ENCODE measurements at places on chromosomes 1 and 21.

DNA sequence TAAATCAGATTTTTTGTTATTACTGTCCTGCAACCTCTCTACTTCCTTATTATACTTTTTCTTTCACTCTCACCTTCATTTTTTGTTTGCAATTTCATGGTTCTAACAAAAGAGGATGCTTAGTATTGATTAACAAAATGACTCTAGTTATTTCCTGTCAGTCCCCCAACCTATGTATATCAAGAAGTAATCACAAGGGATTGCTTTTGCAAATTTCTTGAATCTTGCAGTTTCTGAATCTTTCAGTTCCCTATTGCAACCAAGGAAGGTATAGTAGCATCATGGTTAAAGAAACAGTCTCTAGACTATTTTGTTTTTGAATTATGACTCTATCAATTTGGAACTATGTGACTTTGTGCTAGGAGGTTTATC, 446.9 kb downstream of the NEGR1 start:
- no peak for DNase-seq

- no peak for DNase-seq
Observed at GRCh38 chr21:35408401-35408800, 359.3 kb upstream of the RUNX1 start.

DNA sequence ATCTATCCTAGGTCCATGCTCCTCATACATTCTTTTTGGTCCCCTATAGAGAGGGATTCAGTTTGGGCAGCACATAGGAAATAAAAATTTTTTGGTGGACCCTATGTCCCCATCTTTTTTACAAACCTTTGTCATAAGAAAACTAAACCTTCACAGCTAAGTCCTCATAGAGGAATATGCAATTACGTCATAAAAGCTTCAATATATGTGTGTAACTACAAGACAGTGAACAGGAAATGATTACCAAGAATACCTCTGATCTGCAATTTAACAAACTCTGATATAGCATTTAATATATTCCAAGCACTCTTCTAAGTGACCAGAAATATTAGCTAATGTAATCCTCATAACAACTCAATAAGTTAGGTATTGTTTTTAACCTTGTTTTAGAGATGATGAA, 6.3 kb upstream of the DENND2C start:
- DNase-seq = no peak

GRCh38 chr1:33402206-33402605, 28.7 kb downstream of the PHC2 start:
- DNase-seq = no peak

DNA sequence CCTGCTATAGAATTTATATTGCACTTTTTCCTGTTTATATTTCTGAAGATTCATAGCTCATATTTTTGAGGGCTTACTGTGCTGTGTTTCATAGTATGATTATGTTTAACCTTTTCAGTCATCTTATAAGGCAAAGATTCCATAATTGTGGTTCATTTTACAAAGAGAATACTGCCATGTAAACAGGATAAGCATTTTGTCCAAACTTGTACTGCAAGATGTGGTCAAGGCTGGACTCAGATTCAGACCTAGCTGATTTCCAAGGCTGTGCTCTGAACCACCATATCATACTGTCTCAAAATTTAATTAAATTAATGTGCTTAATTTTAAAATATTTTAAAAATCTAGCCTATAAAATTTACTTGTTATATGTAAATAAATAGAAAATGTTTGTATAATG, 31.4 kb downstream of the STXBP3 start:
- DNase-seq = no peak

- no peak for DNase-seq
Observed at GRCh38 chr1:193707271-193708021, 521.0 kb upstream of the B3GALT2 start.

DNA sequence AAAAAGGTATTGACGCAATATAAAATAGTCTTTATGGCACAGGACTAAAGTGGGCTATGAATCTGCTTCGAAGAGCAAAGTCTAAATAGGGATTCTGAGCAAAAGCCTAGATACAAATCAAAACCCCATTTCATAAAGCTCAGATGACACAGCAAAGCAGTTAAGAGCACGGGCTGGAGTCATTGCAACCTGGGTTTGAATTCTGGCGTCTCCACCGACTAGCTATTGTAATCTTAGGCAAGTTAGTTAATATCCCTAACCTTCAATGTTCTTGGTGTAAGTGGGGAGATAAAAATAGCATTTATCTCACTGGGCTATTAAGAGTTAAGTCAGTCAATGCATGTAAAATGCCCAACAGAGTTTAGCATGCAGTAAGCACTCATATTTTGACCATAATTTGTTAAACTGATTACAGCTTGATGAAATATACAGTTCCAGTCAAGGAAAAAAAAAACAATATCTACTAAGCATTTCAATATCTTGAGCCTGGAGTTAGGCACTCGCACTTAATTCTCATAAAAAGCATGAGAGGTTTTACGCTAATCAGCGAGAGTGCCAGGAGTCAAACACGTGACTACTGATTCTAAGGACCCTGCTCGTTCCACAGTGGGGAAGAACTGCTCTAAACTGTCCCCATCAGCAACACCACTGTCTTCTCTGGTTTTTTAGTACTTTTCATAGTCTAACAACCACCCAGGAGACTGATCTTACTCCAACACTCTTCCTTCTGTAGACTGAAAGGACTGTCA, 75.5 kb downstream of the JAK1 start:
- no peak for DNase-seq

- no peak for DNase-seq
Observed at GRCh38 chr21:19123053-19123452, 719.5 kb upstream of the TMPRSS15 start.

DNA sequence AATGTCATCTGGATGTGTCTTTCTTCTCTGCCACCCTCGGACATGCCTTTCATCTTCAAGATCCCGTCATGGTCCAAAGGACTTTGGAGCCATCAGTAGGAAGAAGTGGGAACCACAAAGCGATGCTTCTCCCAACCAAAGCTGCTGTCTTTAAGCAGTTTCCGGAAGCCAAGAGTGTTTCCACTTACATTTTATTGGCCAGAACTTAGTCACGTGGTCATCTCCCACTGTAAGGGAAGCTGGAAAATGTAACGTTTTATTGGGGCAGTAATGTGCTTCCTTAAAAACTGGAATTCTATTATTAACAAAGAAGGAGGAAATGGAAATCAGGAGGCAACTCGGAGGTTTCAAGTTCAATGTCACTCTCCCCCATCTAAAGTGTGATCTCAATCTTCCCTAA, 170.8 kb downstream of the ATG4C start:
- DNase-seq = no peak

- DNase-seq = no peak
Observed at GRCh38 chr1:54324251-54325140, 81.7 kb downstream of the SSBP3 start.

GRCh38 chr1:117673405-117673804, 67.6 kb downstream of the TENT5C start:
- DNase-seq = peak; percentile 25

GRCh38 chr1:51963592-51964308, 26.8 kb downstream of the RAB3B start:
- no peak for DNase-seq

GRCh38 chr1:205515781-205516253, 11.3 kb downstream of the CDK18 start:
- no peak for DNase-seq
